ENCODE measurements at places on chromosomes 3 and 15. TPM values are rescaled to one million over a fixed set of nuclear protein-coding genes. Genes with fewer than 3 reads are reported as not detected.

DNA sequence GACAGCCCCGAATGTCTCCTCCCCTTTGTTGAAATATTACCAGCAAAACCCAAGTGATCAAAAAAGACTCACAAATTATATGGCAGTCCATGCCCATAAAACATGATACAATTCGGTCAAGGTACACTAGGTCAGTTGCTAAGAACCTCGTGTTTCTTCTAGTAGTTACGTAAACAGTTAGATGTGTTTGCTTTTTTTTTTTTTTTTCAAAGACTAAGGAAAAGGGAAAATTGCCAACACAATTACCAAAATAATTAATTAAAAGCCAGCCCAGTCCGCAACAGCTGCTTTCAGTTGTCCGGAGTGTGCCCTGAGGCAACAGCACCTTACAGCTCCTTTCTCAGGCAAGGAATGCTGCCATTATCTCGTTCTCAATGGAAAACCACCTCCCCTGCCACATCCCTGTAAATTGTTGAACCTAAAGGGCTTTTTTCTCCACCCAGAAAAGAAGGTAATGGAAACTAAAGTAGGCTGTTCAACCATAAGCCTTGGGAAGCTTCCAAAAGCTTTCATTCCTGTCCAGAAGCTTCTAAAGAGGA, 129.2 kb upstream of the TSC22D2 start:
- H3K27ac ChIP-seq: no peak overlapping the region
- H3K27me3 ChIP-seq: no peaks in the 10 kb centered on the region
- H3K4me1 ChIP-seq: no peaks in the 10 kb centered on the region
- H3K36me3 ChIP-seq: no peaks in the 10 kb centered on the region
- no peak for DNase-seq

DNA sequence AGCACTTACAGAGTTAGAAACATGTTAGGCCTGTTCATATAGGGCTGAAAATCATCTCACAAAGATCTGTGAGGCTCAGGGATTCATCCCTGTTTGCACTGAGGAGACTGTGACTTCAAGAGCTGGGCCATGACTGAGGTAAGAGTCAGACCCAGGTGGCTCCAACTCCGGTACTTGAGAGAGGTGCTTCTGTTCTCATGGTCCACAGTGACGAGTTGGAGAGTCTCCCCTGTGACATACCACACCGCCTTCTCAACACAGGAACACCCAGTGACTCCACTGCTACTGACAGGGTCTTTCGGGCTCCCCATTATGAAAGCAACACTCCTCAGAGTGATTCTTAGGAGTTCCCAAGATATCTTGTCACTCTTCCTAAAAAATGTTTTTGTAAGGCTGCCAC, 27.4 kb downstream of the FSTL1 start:
- H3K36me3 ChIP-seq: no peaks in the 10 kb centered on the region
- DNase-seq: no peak
- no peak overlapping the region for H3K27ac ChIP-seq
- H3K4me3 ChIP-seq: no peak overlapping the region
- H3K4me1 ChIP-seq: no peaks in the 10 kb centered on the region

- H3K27ac ChIP-seq: no peak overlapping the region
- DNase-seq: no peak
- H3K4me3 ChIP-seq: no peak overlapping the region
Observed at GRCh38 chr3:114405202-114405990, 111.6 kb downstream of the TIGIT start.

DNA sequence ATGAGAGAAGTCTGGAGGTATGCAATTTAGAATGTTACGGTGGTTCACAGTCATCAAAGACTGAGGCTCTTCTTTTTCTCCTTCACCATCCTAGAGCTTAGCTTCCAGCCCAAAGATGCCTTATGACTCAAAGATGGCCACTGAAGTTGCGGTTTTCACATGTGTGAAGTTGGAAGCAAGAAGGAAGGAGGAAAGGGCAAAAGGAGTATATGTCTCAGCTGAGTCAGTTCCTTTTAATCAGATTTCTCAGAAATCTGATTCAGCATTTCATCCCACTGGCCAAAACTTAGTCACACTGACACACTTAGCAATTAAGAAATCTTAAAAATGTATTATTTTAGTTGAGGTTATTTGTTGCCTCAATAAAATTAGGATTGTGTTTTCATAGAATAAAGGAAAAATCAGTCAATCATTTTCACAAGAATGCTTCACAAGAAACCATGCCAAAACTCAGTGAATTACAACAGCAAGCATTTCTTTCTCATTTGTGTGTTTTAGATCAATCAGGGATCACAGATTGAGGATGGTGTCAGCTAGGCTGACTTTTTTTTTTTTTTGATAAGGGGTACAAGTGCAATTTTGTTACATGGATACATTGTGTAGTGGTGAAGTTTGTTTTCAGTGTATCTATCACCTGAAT, 211.1 kb upstream of the GADL1 start:
- no peaks in the 10 kb centered on the region for H3K4me1 ChIP-seq
- H3K4me3 ChIP-seq: no peak overlapping the region
- DNase-seq: no peak
- H3K27me3 ChIP-seq: no peaks in the 10 kb centered on the region
- H3K36me3 ChIP-seq: no peaks in the 10 kb centered on the region

GRCh38 chr3:195451373-195452015, 8.7 kb upstream of the ACAP2 start:
- H3K36me3 ChIP-seq: no peaks in the 10 kb centered on the region
- no peak for DNase-seq
- H3K4me3 ChIP-seq: no peak overlapping the region
- peak overlapping the region; percentile 23 for H3K27ac ChIP-seq

- no peak overlapping the region for H3K27ac ChIP-seq
- peaks cover 4% of the 10 kb centered on the region for H3K4me1 ChIP-seq
- H3K36me3 ChIP-seq: peaks cover 23% of the 10 kb centered on the region
- no peaks in the 10 kb centered on the region for H3K27me3 ChIP-seq
- DNase-seq: no peak
Observed at GRCh38 chr3:11602239-11602840, 41.4 kb downstream of the VGLL4 start.

DNA sequence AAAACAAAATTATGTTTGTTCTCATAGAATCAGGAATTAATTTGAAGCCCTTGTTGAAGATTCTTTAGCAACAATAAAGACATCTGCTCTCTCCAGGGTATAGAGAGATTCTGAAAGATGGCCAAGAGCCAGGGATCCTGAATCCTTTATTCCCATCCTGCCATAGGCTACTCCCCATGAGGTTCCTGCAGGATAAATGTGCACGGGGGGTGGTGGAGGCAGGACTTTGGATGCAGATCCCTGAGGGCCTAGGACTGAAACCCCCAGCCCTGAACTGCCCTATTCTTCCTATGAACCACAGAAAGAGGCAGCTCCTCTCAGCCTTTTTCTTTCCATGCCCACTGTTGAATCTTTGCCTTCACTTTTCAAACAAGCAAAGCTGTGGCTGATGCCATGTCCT, 17.1 kb downstream of the TMEM108 start:
- DNase-seq: no peak
- H3K27ac ChIP-seq: no peak overlapping the region
- H3K4me3 ChIP-seq: no peak overlapping the region
- H3K27me3 ChIP-seq: no peaks in the 10 kb centered on the region
- no peaks in the 10 kb centered on the region for H3K4me1 ChIP-seq

- H3K4me1 ChIP-seq: peaks cover 4% of the 10 kb centered on the region
- no peak for DNase-seq
- no peak overlapping the region for H3K4me3 ChIP-seq
- H3K36me3 ChIP-seq: peaks cover 9% of the 10 kb centered on the region
- no peak overlapping the region for H3K27ac ChIP-seq
- no peaks in the 10 kb centered on the region for H3K27me3 ChIP-seq
Observed at GRCh38 chr3:3177861-3178497, 1.5 kb downstream of the CRBN start.

PLA2G4E gene
- 0.05 TPM for total RNA-seq

XCR1 gene
- 4.2 TPM for total RNA-seq

All from thymus (tissue), 14 donors.